Stimulated activated CD4-positive, alpha-beta T cell treated with anti-CD3 and anti-CD28 coated beads, TNF-alpha, amount 100 ng/mL, for 1 hour (primary cell): ENCODE measurements at places on chromosomes 2 and 18.

GRCh38 chr2:56871644-56872043 lies 687.9 kb downstream of the CCDC85A start:
- no peak for DNase-seq

- DNase-seq = no peak
Measured at GRCh38 chr18:33183136-33183535, 257.4 kb downstream of the CCDC178 start.

GRCh38 chr2:184072470-184072869 lies 525.9 kb upstream of the ZNF804A start:
- no peak for DNase-seq

DNA sequence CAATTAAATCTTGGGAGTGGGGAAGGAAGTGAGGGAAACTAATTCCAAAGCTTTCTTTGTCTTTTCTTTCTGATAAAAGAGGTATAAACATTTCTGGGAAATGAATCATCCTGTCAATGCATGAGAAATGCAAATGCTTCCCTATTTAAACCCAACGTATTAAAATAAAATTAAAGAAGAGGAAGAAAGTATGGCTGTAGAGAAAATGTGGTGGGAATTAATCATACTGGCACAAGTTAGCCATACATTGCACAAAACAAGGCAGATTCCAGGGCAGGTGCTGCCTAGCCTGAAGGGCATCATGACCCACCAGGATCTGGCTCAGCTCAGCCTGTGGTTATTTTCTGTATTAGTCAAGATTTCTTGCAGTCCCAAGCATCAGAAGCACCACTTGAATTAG lies 338.0 kb downstream of the NYAP2 start:
- no peak for DNase-seq
